Lower lobe of right lung (tissue), 2 donors: ENCODE measurements at places on chromosomes 5 and 9.

DNA sequence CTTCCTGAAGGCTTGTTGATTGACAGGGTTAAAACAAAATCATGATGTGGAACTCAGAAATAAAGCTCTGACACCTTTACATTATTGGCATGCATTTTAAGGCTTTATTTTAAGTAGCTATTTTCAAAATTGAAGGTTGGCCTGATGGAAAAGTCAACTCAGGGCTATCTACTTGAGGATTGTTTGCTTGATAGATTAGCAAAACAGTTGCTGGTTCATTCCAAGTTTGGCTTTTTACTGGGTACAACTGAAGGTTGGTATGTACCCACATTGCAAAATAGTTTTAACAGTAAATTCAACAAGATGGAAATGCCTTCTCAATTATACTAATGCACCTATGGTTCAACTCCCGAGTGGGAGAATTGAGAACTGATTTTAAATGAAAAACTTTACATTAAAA lies 161.8 kb upstream of the ELL2 start:
- DNase-seq, result no peak

DNA sequence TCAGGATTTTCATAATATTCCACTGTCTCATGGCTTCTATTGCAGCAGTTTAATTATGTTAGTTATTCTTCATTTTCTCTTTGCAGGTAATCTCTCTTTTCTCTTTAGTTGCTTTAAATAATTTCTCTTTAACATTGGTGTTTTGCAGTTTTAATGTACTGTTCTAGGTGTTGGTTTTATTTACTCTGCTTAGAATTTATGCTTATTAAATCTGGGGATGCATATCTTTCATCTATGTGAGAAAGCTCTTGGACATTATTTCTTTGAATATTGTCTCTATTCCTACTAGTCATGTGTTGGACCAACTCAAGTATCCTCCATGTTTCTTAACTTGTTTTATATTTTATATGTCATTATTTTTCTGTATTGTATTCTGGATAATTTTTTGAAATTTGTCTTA lies 218.7 kb upstream of the TUT7 start:
- no peak for DNase-seq

- DNase-seq, result no peak
Measured at GRCh38 chr5:32767948-32768467, 56.9 kb downstream of the NPR3 start.

GRCh38 chr9:1100945-1101344 lies 50.8 kb downstream of the DMRT2 start:
- DNase-seq, result no peak

DNA sequence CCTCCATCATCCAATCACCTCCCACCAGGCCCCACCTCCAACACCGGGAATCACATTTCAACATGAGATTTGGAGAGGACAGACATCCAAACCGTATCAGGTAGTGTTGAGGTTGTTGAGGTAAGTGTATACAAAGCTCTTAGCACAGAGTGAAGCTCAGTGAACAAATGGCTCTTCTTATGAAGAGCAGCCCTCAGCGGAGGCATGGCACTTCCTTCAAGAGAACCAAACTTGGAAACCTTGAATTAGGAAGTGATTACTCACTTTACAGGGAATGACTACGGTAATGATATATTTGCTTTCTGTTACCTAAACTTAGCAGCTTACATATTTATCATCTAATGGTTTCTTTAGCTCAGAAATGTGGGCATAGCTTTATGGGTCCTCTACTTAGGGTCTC lies 92.8 kb downstream of the IQGAP2 start:
- no peak for DNase-seq

GRCh38 chr5:154087260-154087659 lies 48.5 kb downstream of the MFAP3 start:
- DNase-seq, result no peak
